ENCODE measurements at places on chromosomes 1 and 21.

DNA sequence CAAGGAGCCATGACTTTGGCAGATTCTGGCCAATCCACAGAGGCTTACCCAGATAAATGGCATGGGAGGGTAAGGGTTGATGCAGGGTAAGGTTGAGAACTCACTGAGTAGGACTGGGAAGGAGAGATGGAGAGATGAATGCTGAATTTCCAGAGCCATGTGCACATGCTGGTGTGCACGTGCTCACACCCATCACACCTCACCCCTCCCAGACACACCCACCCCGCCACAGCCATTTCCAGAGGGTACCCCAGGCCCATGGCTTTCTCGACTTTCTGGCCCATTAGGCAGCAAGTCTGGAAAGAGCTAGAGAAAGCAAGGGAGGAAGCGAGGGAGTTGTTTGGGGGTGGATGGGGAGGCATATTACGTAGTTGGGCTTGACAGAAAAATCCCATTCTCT is 1.6 kb downstream of the CACNA1S start:
- no peak for DNase-seq

DNA sequence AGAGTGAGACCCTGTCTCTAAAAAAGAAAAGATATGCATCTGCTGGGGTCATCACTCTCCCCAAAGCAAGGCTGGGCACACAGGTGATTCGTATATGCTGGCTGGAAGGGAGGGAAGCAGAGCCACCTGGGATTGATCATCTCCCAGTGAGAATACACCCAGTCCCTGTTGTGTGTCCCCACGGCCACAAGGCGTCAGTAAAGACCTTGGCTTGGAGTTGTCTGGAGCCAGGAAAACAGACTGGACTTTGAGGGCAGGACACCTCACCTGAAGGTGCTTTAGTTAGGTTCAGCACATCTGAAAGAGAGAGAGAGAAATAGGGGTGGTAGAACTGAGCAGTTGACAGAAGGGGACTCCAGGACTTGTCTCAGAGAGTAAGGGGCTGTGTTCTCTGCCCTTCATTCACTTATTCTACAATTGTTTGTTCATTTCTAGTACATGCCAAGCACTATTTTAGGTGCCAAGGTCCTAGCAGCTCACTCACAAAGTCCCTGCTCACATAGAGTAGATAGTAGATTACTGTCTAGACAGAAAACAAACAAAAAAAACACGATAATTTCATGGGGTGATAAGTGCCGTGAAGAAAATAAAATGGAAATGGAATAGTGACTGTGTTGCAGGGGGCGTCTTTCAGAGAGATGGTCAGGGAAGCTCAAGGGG is 13.5 kb downstream of the CITED4 start:
- DNase-seq: peak; percentile 71

GRCh38 chr1:90192408-90192807 is 197.5 kb downstream of the ZNF326 start:
- DNase-seq: no peak

DNA sequence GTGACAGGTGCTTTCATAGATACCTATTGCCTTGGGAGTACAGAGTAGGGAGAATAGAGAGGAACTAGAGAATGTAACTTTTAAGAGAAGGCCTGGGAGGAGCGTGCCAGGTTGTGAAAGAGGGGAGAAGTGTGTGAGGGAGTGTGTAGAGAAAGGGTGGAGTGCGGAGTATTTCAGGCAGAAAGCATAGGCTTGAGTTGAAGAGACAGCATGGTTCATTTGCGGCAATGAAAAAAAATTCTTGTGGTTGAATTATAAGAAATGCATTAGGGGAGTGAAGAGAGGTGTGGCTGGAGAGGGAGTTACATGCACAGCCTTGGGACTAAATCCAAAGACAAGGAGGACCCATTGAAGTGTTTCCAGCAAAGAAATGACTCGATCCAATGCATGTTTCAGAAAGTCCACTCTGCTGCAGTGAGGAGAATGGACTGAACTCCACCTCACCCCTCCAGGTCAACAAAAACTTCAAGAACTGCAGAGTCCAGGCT is 81.7 kb upstream of the ADAM30 start:
- no peak for DNase-seq

- DNase-seq: no peak
Observed at GRCh38 chr1:30083800-30084464, 639.5 kb downstream of the MATN1 start.

- no peak for DNase-seq
Observed at GRCh38 chr1:9294405-9294773, 1.7 kb downstream of the SPSB1 start.

DNA sequence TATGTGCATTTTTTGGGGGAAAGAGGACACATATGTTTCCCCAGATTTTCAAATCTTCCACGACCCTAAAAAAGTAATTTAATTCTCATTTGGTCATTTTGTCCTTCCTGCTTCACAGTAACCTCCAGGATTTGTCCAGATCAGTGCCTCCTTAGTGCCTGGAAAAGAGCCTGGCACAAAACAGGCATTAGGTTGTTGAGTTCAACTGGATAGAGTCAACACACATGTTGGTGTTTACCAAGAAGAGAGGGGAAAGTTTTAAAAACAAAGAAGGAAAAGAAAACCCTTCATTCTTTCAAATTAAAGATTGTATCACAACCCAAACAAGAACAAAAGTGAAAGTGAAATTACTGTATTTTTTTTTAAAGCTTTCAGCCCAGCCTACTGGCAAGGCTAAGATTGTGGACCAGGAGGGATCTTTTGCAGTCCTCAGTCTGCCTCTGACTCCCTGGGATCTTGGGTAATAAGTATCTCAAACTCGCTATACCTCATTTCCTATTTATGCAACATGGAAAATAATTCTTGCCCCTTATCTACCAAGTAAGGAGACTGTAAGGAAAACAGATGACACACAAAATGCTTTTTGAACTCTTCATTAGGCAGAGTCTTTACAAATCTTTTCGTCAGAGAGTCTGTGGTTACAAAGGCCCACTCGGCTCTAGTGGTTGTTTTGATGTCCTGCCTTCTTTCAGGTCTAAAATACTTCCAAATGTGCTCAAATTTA is 57.8 kb downstream of the ZNF281 start:
- no peak for DNase-seq

DNA sequence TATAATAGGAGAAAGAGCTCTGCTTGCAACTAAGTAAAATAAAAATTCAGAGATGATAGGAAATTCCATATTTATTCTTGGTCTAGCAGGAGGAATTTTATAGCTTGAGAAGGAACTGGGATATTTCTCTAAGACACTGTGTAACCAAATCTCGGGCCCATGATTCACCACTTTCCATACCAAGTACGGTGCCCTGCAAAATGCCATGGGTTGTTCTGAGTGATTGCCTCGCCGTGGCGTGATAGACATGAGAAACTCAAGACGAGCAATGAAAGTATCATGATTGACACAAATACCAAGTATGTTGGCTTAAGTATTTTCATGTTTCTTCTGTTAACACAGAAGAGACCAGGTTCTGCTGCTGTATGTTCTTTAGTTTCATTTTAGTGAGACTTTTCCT is 167.2 kb downstream of the LMO4 start:
- no peak for DNase-seq

DNA sequence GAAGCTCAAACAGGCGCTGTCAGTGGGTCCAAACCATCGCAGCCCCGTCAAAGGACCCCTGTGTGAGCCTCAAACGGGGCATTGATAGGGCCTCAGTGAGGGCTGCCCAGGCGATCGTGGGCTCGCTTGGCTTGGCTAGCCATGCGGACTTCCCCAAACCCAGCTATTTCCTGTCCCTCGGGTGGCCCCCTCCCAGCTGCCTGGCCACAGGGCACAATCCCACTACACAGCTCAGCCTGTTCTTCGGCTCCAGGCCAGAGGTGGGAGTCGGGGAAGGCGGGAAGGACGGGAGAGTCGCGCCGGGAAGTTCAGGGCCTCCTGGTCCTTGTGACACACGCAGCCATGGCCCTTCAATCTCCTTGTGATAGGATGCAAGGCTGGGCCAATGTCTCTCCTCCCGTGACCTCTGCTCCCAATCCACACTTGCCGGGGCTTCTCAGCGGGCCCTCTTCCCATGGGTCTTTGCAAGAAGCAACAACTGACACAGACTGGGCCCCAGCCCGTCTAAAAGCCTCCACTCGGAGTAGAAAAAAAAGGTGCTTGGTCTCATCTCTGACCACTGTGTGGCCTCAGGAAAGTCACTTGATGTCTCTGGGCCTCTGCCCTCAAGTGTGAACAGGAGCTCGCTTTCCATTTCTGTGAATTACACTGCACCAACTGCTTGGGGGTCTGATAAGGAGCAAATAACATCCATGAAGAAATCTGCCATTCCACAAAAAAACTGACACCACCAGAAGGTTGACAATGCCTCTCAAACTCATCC is 7.1 kb upstream of the MATN1 start:
- DNase-seq: no peak

- no peak for DNase-seq
Observed at GRCh38 chr1:199743227-199743626, 284.3 kb upstream of the NR5A2 start.

DNA sequence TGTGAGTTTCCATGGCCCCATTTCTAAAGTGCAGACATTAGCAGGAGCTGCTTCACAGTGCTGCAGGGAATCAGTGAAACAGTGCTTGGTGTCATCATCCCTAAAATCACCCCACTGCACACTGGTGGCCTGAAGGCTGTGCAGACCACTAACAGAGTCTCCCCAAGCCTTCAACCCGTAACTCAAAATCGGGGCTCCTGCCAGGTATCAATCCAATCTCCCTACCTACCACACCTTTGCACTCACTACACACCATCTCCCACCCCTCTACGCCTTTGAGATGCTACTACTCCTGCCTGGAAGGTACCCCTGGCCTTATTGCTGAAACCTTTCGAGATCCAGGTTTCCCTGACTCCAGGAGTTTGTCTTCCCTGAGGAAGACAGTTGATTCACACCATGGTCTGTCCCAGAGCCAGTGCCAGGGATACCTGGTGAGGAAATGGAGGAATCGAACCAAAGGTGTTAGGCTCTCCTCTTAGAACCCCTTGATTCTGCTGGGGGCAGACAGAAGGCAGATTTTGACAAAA is 25.5 kb downstream of the SLC2A1 start:
- no peak for DNase-seq

GRCh38 chr1:73839922-73840321 is 358.1 kb downstream of the LRRIQ3 start:
- DNase-seq: no peak

DNA sequence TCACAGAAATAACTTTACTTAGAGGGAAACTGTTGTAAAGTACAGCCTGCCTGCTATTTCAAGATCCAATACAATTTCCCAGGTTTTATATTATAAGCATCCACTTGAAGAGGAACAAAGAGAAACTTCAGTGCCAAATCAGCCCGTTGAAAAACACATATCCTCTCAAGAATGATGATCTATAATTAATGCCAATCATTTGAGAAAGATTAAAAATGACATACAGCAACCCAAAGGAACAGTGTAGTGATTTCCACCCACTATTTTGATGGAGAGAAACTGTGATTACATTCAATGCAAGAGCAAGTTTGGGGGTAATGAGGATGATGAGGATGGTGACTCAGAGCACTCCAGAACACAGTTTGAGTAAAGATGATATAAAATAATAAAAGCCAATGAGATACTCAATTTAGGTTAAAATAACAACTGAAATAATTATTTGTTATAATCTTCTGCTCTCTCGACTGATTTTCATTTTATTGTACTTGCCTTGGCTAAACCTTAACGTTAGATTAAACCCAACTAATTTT is 715.5 kb downstream of the NCAM2 start:
- no peak for DNase-seq

DNA sequence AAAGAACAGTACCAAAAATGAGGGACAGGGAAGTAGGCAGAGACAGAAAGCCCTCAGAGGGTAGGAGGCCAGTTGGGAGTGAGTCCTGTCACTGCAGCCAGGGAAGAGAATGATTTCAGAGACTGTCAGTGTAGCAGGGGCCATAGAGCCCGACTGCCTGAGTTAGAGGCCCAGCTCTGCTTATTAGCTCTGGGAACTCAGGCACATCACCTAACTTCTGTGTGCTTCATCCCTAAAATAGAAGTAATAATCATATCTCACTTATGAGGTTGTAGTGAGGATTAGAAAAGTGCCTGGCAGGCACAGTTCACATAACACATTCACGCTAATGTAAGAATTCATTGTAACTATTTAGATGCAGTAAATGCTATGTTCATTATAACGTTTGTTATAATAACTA is 18.3 kb downstream of the NPL start:
- DNase-seq: no peak

DNA sequence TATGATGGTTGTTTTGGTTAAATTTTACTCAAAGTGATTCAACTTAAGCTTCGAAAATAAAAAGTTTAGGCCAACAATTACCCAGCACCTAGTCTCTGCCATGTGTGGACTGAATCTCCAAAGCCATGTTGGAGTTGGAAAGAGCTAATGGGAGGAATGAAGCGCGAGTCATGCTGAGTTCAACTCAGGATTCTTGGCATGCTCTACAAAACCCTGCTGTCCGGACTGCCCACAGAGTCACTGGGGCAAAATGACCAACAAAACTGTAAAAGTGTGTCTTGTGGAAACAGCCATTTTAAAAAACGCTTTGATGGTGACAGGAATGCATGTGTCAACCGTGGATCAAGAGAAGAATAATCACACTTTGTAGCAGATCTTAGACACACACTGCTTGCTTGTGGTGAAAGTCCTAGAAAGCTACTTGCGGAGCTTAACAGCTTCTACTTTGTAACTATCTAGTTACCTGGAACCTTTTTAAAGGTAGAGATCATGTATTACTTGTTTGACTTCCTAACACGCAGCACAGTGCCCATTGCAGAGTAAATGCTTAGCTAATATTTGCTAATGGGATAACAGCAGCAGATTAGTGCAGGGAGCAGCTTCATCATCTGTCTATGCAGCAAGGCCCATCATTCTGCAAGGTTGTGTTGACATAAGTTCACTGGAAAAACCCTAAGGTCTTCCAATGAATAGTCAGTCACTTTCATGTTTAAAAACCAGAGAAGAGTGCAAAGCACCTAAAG is 7.0 kb upstream of the GBP6 start:
- DNase-seq: no peak

DNA sequence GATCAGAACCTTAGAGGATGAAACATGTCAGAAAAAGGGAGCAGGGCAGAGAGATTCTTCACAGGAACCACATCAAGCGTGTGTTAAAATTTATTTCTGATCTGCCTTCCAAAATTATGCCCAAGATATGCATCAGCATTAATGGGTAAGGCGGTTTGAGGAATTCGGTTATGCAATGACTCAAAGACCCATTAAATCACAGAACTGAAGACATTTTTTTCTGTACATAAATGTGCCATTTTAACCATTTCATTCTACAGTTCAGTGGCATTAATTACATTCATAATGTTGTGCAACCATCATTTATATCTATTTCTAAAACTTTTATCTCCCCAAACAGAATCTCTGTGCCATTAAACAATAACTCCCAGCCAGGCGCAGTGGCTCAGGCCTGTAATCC is 43.4 kb downstream of the CNST start:
- no peak for DNase-seq

DNA sequence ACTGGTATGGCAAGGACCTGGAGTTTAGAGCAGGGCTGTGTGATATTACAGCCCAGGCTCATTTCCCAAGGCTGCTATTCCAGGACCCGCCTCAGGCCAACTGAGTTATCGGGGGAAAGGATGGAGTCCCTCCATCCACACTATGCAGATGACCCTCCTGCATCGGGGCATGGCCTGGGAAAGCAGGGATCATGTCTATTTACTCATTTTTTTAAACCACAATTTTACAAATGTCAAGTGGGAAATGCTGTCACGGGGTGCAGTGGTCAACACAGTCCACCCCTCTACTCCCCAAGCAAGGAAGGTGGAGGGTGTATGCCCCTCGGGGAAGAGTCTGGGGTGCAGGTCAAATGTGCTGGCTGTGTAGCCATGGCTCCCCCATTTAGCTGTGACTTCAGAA is 6.1 kb upstream of the CLEC20A start:
- no peak for DNase-seq
